Dermis microvascular lymphatic vessel endothelial cell (primary cell): ENCODE measurements at places on chromosomes 12 and 14. TPM values are rescaled to one million over a fixed set of nuclear protein-coding genes. Genes with fewer than 3 reads are reported as not detected.

DNA sequence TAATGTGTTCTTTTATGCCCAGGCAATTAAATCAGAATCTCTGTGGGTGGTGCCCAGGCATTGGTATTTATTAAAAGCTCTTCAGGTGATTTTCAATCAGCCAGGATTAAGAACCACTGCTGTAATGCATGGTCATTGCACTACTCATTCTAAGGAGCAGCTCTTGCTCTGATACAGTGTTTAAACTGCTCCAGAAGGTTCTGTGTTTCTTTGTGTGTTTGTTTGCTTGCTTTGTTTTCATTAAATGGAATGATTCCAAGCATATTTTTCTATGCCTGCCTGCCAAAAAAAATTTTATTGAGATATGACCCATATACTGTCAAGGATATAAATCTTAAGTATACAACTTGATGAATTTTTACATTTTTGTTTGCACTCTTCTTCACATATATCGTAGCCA is 54.0 kb downstream of the KCNK13 start:
- DNase-seq, result no peak

DNA sequence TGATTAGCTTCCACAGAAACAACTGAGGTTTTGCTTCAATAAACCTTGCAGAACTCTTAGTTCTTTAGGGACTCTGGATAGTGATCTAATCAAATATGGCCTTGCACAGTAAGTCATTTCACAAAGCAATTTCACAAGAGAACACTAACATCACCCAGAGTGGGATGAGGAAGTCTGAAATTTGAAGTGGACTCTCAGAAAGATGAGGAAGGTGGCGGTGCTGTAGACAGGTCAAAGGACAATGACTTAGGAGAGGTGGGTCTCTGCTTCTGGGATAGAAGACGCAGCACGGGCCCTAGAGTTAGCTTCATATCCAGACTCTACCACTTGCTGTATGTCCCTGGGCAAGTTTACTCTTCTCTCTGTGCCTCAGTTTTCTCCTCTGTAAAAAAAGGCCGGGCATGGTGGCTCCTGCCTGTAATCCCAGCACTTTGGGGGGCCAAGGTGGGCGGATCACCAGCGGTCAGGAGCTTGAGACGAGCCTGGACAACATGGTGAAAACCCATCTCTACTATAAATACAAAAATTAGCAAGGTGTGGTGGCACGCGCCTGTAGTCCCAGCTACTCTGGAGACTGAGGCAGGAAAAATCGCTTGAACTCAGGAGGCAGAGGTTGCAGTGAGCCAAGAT is 18.9 kb downstream of the FOS start:
- DNase-seq, result no peak

Gene WBP11
- 12.0 and 14.6 TPM in 2 replicates for total RNA-seq

Gene INHBC
- not detected in 2 replicates for total RNA-seq

DNA sequence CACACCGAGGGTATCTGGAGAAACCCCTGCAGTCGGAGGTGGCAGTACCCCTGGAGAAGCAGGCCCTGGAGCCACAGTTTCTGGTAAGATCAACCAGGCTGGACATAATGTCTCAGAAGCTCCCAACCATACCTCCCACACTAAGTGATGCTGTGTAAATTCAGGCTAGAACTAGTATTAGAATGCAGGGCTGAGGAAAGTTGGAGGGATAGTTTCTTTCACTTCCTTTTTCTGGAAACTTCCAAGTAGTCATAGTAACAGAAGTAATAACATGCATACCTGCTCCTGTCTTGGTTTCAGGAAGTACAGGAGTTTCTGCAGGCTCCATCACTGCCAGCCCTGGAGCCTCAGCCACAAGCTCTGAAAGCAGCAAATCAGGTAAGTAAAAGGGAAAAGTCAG is 228.1 kb upstream of the CNTN1 start:
- no peak for DNase-seq

Gene KRT3
- not detected in 2 replicates for total RNA-seq
